ENCODE measurements at places on chromosomes 7 and 10.

DNA sequence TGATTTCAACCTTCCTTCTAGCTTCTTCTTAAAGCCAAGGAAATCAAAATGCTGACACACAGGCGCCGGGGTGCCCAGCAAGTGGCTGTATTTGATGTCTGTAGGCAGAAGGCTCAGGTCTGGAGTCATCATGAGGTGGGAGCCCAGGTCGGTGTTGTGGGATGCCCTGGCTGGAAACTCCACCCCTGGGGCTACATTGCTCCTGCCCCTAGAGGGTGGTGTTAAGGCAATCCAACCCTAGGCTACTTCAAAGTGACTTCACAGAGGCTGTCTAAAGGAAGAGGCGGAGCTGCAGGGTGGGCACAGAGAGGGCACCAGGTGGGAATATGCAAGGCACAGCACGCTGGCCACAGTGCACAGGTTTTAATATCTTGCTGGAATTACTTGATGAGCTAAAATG, 200.9 kb downstream of the ADAM12 start:
- no peak for DNase-seq

- DNase-seq, result peak; percentile 63
Observed at GRCh38 chr10:99775850-99776249, 6.6 kb upstream of the ABCC2 start.

DNA sequence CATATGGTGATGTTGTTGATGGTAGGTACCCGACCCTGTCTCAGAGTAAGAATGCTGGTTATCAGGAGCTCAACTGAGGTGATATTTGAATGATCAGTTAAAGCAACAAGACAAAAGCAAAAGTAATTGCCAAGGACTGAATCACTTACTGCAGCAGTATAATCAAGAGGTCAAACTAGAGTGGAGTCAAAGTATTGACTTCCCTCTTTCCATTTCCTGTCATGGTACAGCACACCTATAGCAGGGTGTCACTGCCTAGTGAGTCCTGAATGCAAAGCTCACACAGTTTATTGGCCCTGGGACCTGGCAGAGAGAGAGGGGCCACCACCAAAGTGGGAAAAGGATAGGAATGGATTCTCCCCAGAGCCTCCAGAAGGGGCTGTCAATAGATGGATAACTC, 886.1 kb upstream of the SORCS1 start:
- no peak for DNase-seq

GRCh38 chr7:12550956-12551355, 19.6 kb upstream of the SCIN start:
- no peak for DNase-seq

GRCh38 chr10:23723796-23724195, 284.9 kb downstream of the OTUD1 start:
- DNase-seq, result no peak

DNA sequence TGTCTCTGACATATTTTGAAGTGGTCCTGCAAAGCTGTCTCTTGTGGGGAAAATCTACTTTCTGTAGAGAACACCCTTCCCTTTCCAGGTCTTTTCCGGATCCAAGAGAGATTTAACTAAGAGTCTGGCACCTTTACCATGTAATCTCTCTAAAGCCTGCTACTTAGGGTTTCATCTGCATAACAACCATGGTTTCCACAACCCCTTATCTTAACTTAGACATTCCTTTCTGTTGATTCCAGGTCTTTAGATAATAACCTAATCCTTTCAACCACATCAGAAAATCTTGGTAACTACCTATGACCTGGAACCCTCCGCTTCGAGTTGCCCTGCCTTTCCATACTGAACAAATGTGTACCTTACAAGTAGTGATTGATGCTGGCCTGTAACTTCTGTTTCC, 243.6 kb upstream of the PTER start:
- DNase-seq, result peak; percentile 34

- DNase-seq, result no peak
Observed at GRCh38 chr10:56142092-56142728, 218.8 kb downstream of the ZWINT start.

DNA sequence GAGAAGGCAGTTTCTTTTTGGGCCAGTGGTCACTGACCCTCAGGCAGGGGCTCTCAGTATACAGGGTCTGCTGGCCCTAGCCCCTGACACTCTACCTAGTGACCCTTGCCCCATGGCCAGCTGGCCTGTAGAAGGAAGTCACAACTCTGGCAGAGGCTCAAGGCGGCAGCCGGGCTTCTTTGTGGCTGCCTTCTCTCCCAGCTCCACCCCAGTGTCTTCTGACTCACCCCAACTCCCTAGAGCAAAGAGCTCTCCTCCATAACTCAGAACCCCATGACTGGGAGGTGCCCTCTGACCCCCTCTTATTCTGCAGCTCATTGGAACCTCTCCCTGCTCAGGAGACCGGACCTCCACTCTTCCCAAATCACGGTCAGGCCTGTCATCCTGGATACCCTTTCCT, 358.2 kb downstream of the FGFR2 start:
- no peak for DNase-seq

DNA sequence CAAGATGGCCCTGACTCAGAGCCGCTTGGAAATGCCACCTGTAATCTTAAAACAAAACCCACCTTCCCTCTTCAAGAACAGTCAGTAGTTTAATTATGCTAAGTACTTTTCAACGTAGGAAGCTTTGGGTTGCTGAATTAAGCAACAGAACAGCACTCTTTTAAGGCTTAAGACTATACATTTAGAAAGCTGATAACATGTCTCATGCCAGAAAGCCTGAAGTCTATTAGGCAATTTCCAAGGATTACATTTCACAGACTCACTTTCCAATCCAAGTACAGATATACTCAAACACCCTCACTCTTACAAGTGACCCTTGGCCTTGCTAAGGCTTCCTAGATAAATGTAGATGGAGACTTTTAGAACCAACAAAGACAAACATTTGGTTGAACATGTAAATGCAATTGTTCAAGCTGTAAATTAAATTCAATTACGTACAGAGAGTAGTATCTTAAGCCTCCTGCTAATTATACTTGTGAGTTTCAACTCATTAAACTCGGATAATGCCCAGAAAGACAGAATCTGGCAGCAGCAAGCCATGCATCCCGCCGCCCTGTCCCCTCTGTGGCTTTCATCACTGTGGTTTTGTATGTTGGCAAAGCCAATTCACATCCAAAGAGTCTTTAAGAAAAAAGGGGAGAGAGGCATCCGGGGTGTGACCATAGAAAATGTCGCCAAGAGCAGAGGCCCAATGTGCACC, 283.1 kb upstream of the NRP1 start:
- peak; percentile 30 for DNase-seq

- DNase-seq, result no peak
Observed at GRCh38 chr7:27091941-27092818, 3.6 kb downstream of the HOXA1 start.

GRCh38 chr7:44289341-44290251, 35.8 kb downstream of the CAMK2B start:
- no peak for DNase-seq

- DNase-seq, result no peak
Observed at GRCh38 chr10:30756151-30756550, 126.6 kb upstream of the LYZL2 start.

DNA sequence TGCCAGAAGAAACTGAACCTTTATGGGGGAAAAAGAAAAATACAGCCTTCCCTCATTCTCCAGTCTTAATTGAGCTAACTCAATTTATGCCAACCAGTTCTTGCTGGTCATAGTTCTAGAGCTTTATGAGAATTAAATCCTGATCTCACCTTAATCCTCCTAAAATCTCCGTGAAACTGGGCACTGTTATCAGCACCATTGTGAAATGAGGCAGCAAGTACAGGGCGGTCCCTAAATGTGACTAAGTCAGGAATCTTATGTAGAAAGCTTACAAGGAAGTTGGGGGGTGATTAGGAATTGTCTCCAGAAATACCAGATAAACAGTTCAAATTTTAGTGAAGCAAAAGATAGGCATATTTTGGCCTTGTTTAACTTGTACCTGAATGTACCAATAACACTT, 10.7 kb upstream of the INSYN2A start:
- no peak for DNase-seq

- no peak for DNase-seq
Observed at GRCh38 chr7:112453505-112454171, 3.4 kb downstream of the IFRD1 start.

DNA sequence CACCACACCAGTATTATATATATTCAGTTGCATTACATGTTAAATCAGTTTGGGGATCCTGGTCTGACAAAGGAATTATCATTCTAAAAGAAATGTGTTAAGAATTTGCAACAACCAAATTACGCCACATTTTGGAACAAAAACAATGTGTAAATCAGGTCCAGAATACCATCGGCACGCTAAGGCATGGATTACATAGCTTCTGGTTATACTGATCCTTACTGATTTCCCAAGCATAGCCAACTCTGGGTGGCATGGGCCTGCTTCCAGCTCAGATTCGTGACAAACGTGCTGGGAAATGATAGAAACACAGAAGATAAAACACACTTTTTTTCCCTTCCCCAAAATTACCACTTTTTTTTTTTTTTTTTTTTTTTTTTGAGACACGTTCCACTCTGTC, 660.0 kb downstream of the SORCS1 start:
- no peak for DNase-seq

GRCh38 chr10:15518250-15518649, 147.2 kb upstream of the FAM171A1 start:
- no peak for DNase-seq

GRCh38 chr10:73874267-73875138, at the start of gene CAMK2G:
CAMK2G (minus strand) TSS chr10:73874555; CDS start chr10:73874461, 94 bp downstream.
- no peak for DNase-seq

- DNase-seq, result no peak
Observed at GRCh38 chr10:124657806-124658205, 86.4 kb downstream of the FAM53B start.

DNA sequence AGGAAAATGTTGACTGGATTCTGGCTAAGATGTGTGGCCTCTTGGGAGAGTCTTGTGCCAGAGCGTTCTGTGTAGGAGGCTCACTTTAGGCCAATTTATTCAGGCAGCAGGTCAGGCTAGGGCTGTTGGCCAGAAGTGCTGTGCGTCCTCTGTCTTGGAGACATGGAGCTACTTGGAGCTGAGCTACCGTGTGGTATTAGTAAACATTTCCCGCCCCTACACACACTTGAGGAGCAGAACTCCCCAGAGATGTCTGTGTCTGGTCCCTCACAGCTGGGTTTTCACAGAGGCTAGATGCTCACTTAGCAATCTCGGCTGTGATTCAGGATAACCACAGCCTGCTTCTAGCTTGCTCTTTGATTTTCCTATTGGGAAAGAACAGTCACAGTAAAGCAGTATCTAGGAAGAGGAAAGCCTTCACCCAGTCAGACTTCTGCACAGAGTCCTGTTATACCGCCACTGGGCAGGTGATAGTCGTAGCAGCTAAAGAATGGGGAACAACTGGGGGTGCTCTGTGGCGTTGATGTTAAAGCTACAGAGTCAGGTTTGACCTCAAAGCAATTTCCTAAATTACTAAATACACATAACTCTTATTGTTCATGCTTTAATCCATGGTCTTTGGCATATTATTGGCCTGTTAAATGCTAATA, 86.7 kb downstream of the MDFIC start:
- DNase-seq, result no peak

GRCh38 chr7:91425149-91425548, 160.9 kb downstream of the FZD1 start:
- DNase-seq, result no peak

Data from retinal pigment epithelial cell (primary cell).